GM12864 (cell line): ENCODE measurements at places on chromosomes 12 and 14.

DNA sequence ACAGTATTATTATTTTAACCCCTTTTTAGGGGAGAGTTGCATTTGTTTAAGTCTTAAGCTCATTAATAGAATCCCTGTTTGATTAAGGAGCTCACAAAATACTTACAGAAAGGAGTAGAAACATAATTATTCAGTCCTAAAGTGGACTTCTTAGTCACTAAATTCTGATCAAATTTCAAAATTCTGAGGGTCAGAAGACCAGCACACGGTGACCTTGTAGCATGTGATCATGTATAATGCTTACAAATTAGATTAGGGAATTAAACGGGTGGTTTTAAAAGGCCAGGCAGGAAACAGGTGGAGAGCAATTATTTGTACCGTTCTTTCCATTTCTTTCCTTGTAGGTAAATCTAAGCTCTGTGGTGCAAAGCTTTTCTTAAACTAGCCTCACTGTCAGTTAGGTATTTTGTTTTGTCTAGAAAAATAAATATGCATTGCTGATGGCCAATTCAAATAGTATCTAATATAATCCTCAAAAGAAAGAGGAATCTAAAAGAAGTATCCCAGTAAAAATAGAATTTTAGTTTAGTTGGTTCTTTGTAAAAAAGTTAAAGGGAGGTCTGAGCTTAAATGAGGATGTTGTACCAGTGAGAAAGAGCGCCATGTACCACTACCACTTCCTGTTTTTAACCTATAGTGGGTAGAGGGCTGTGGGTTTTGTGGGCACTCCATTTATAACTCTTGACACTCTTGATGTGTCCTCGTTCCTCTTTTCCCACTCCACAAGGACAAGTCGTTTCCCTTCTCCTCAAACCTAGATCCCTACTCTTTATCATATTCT is 51.1 kb downstream of the SLC38A1 start:
- DNase-seq: peak; percentile 84

GRCh38 chr14:68908803-68909202 is 70.3 kb downstream of the ACTN1 start:
- no peak for DNase-seq

DNA sequence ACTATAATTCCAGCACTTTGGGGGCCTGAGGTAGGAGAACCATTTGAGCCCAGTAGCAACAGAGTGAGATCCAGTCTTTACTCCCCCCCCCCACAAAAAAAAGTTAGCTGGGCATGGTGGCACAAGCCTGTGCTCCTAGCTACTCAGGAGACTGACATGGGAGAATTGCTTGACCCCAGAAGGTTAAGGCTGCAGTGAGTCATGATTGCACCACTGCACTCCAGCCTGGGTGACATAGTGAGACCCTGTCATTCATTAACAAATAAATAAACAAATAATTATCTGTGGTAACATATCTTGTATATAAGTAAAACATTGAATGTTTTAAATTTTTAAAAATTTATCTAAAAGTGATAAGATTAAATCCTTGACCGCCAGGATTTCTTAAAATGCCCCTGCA is 4.8 kb downstream of the ENTPD5 start:
- DNase-seq: no peak

GRCh38 chr12:130438711-130439110 is 101.0 kb downstream of the PIWIL1 start:
- no peak for DNase-seq

DNA sequence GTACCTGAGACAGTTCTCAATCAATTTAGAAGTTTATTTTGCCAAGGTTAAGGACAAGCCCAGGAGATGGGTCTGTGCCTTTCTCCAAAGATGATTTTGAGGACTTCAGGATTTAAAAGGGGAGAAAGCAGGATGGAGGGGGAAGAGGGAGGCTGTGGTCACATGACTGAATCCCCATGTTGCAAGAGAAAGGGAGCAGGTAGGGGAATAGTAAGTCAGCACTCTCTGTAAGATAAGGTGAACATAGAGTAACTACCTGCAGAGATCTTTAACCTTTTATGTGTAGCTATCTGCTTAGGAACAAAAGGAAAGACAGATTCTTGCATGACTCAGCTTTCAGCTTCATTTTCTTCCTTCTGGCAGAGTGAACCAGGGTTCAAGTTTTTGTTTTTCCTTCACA is 25.9 kb downstream of the DGLUCY start:
- DNase-seq: no peak
